Renal pelvis (tissue), 12 donors: ENCODE measurements at places on chromosomes 5 and 9. TPM values are rescaled to one million over a fixed set of nuclear protein-coding genes. Genes with fewer than 3 reads are reported as not detected.

GRCh38 chr5:1007681-1008450, 736 bp upstream of the NKD2 start:
- DNase-seq, result no peak

GRCh38 chr5:180604271-180604670, 13.0 kb upstream of the SCGB3A1 start:
- DNase-seq, result no peak

C9orf50 gene
- polyA plus RNA-seq, result 0.49 TPM

CCNO gene
- polyA plus RNA-seq, result 8.2 TPM

PCDHGB4 gene
- 6.2 TPM for polyA plus RNA-seq

PBX3 gene
- polyA plus RNA-seq, result 24.4 TPM
